Stimulated activated CD4-positive, alpha-beta T cell treated with anti-CD3 and anti-CD28 coated beads, Interleukin-12 subunit alpha, Interleukin-12 subunit beta, amount 100 ng/mL, for 4 hours (primary cell): ENCODE measurements at places on chromosomes 6 and 20.

GRCh38 chr6:153208706-153209105 lies 77.6 kb upstream of the RGS17 start:
- no peak for DNase-seq

DNA sequence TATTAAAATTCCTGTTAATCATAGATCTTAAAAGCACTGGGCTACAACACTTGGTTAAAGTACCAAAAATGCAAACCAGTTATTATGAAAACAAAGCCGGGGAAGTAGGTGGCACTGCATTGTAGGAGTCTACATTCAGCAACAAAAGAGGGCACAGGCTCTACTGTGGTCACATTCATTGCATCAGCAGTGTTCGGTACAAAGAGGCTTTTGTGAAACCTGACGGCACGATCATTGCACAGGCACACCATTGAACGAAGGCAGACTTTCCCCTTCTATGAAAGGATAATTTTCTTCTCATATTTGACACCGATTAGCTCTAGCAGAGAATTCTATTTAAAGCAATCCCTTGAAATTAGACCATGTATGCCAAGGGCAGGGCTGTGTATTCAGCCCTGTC lies 44.6 kb upstream of the AGPAT4 start:
- no peak for DNase-seq

- no peak for DNase-seq
Measured at GRCh38 chr6:139711804-139712585, 337.5 kb upstream of the CITED2 start.

- no peak for DNase-seq
Measured at GRCh38 chr6:14728396-14729024, 517.4 kb upstream of the JARID2 start.

GRCh38 chr20:951384-952169 lies 35.4 kb upstream of the ANGPT4 start:
- DNase-seq = no peak

GRCh38 chr20:18004384-18005031 lies 35.7 kb downstream of the MGME1 start:
- DNase-seq = no peak

GRCh38 chr20:20977786-20978185 lies 128.4 kb downstream of the LINC00237 start:
- DNase-seq = no peak

GRCh38 chr6:90383196-90383822 lies 86.7 kb upstream of the BACH2 start:
- no peak for DNase-seq

DNA sequence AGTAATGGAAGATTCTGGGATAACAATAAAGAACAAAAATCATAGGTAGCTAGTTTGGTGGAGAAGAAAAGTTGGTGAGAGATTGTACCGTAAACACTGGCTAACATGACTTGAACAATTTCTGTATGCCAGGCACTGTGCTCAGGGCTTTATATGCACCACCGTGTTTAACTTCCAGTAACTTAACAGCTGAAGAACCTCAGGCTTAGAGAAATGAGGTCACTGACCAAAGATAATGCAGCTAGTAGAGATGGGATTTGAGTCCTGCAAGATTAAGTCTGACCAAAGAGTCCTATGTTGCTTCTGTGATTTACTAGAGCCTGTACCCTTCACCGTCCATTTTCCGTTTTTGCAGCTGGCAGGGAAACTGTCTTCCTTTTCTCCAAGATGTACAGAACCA lies 2.7 kb downstream of the CSTF1 start:
- DNase-seq = no peak

- no peak for DNase-seq
Measured at GRCh38 chr6:35199866-35200265, 13.9 kb upstream of the SCUBE3 start.

DNA sequence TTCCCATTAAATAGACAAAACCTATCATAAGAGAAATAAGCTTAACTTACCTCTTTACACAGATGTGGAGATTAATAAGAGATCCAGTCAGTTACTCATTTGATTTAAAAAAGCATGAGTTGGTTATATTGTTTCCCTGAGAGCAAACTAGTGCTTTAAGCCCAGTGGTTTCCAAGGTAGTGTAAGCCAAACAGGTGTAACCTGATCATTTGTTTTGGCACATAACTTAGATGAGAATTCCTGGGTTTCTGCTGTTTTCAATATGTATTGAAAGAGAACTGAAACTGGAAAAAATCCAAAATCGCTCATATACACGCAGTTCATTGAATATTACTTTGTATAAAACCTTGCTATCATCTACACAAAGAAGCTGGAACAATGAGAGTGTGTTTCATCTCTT lies 30.5 kb upstream of the SMIM8 start:
- DNase-seq = no peak

- DNase-seq = no peak
Measured at GRCh38 chr6:73299151-73299971, 36.4 kb upstream of the KHDC1 start.

GRCh38 chr6:72739368-72739779 lies 117.5 kb downstream of the KCNQ5 start:
- DNase-seq = no peak

- DNase-seq = no peak
Measured at GRCh38 chr6:133099573-133099972, 141.6 kb upstream of the EYA4 start.

- no peak for DNase-seq
Measured at GRCh38 chr6:133441491-133441890, 200.3 kb downstream of the EYA4 start.

GRCh38 chr6:125913864-125914351 lies 42.7 kb upstream of the HINT3 start:
- DNase-seq = no peak

GRCh38 chr6:51753635-51754034 lies 333.8 kb downstream of the PKHD1 start:
- no peak for DNase-seq

DNA sequence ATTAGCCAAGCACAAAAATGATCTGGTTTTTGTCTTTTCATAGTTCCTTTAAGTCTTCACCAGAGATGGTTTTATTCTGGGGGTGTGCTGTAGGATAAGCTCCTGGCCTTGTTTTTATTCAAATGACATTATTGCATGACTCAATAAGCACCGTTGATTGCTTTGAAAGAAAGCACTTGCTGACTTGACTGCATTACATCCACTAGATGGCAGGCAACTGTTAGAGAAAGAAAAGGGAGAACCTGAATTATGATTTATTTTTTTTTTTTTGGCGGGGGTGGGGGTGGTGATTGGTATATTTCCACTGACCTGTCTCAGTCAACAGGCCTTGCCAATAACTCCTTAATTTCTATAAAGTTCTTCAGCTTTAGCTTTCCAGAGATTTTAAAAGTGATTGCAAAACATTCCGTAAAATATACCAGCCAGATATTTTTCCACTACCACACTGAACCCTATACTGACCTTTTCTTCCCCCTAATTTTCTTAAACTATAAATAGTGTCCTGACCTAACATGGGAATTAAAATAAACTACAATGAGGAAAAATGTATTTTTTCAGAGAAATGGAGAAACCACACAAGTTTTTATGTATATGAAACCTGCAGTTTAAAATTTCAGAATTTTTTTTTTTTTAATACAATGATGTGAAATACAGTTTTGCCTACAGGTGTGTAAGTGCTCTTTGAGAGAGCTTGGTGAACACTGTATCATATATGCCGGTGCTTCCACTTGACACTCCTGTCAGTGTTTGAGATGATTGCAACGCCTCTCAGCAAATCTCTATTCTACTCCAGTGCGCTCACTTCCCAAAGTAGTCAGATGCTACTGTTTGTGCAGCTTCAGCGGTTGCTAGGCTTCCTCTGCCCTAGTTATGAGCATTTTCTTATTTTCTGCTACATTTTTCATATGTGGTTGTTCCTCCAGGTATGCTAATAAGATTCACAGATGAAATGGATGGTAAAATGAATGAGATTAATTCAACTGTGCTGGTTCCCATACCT lies 274.3 kb downstream of the CD109 start:
- no peak for DNase-seq

DNA sequence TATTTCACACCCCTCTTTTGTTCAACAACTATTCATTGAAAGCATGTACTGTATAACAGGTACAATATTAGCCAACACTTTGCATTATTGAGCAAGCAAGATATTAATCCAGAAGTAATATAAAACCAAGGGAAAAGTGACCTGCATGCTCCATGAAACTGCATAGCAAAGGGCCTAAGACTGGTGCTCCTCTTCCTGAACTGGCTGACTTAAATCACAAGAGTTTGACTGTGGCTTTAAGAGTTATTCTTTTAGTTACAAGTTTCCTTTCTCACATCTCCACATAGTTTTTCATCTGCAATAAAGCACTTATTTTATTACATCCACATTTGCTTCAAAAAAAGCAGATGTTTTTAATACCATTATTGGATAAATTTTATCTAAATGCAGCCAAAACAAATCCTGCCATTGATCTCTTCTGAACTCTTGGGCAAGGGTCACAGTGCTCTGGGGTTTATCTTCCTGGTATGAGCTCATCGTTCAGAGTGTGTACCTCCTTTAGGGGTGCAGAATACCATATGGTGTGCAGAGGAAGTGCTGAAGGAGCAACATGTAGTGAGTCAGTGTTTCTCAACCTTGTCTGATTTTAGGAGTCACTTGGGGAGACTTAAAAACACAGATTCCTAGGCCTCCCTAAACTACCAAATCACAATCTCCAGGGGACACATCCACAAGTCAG lies 1225.9 kb upstream of the MAP3K7 start:
- DNase-seq = no peak

DNA sequence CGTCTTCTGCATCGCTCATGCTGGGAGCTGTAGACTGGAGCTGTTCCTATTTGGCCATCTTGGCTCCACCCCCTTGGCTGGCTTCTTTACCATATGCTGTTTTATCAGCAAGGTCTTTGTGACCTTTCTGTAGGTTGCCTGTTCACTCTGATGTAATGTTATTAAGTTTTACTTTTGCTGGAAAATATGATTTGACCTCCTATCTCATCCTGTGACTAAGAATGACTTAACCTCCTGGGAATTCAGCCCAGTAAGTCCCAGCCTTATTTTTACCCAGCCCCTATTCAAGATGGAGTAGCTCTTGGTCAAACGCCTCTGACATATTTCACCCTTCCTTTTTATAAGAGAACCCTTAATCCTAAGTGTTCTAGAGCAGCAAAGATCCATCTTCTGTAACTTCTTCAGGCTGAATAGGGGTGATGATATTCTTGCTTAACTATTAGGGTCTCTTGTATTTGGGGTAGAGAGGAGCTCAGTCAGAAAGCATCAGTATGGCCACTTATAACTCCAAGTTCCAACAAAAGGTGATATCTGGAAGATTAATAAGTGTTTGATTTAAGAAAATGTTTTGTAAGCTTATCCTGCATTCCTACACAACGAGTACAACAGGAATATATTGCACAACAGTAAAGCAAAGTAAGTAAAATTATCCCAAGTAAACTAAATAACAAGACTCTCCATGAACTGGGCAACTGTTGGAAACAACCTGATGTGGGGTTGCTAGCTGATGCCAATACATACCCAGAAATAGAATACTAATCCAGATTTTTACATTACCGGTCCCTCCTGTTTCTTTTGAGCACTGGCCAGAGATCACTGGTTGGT lies 23.1 kb upstream of the HMGN3 start:
- DNase-seq = no peak

GRCh38 chr6:56168596-56168995 lies 78.8 kb downstream of the COL21A1 start:
- DNase-seq = no peak

DNA sequence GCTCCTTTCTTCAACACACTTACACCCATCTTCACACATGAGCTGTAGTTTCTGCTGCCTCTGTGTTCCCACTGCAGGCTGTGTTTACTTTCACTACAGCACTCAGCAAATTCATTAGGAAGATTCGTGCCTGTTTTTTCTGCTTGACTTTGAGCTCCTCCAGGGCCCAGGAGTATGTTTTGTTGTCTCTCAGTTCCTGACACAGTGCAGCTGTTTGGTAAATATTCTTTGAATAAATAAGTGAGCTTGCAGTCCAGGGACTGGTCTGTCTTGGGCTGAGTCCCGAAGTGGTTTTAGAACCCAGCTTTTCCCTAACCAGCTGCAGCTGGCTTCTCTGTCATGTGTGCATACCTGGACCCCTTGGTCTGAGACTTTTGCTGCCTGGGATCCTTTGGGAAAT lies 46.6 kb upstream of the CCN6 start:
- no peak for DNase-seq

DNA sequence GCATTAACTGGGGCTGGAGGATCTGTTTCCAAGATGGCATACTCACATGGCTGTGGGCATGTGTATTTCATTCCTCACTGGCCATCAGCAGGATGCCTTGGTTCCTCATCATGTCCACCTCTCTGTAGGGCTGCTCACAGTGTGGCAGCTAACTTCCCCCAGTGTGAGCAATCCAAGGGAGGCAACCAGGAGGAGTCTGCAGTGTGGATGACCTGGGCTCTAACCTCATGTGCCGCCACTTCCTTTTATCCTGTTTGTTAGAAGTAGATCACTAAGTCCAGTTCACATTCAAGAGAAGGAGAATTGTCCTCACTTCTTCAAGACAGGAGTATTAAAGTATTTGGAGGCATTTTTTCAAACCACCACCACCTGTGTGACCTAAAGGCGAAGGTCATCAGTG lies 54.4 kb downstream of the MTHFD1L start:
- no peak for DNase-seq

GRCh38 chr20:34066476-34067090 lies 45.5 kb downstream of the EIF2S2 start:
- DNase-seq = no peak

DNA sequence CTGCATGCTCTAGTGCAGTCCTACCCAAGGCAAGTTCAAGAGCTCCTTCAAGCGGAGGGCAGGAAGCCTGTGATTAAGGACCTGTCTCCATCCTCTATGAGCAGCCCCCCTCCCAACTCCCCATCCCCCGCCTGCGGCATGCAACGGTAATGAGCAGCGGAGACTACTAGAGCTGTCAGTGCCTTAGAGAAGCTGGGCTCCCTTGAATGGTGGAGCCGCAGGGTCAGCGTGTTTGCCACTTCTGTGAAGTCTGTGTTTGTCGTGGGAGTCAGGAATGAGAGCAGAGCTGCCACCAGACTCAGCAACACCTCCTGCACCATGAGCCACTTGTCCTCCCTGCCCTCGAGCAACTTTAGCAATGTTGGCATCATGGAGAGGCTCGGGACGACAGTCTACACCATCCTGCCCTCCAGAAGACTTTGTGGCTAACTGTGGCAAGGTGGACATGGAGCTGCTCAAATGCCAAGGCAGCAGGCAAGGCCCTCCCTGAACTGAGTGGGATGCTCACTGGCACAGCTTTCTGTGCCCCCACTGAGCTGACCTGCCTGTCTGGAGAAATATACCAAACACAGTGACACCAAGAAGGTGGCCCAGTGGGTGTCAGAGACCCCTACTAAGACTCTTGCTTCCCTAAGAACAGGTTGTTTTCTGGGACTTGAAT lies 23.8 kb upstream of the SYNDIG1 start:
- DNase-seq = no peak

DNA sequence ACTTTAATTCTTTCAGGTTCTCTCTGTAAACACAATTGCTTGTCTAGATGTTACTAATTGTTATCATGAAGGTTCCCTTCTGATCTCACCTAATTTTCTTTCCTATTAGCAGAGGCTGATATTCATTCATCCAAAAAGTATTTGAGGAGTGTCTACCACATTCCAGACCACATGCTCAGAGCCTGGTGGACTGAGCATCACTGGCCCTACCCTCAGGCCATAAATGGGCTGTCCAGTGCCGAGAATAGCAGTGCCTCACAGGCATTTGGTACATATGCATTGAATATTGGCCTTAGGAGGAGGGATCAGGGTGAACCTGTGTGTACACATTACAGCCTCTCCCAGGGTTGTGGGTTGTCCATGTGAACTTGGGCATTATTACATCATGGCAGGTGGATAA lies 40.4 kb upstream of the PRELID3B start:
- DNase-seq = no peak

GRCh38 chr6:9745966-9746365 lies 668.9 kb downstream of the TFAP2A start:
- no peak for DNase-seq
